ENCODE measurements at places on chromosomes 5 and 9.

GRCh38 chr9:104604801-104605200 lies 626 bp downstream of the OR13C2 start:
- no peak for DNase-seq

DNA sequence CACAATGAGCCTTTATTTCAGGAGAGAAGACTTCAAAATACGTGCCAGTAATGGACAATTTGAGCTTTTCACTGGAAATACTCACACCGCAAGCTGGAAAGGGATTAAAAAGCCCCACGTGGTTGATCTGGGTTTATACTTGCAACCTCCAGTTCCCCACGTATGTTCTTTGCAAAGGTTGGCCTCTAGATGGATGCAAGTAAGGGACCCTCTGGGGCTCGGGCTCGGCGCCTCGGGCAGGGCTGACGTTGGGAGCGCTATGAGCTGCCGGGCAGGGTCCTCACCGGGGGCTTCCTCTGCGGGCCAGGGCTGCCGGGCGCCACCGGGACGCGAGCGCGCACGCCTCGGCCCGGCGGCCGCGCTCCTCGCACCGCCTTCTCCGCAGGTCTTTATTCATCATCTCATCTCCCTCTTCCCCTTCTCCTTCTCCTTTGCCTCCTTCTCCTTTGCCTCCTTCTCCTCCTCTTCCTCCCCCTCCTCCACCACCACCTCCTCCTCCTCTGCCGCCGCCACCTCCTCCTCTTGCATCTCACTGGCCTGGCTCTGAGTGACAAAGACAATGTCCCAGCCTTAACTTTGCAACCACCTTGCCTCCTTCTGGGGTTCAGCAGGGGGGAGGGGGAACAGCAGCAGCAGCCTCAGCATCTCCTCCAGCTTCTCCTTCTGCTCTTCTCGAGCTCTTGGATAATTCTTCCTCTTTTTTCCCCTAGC lies 701 bp upstream of the ZNF462 start:
- no peak for DNase-seq

DNA sequence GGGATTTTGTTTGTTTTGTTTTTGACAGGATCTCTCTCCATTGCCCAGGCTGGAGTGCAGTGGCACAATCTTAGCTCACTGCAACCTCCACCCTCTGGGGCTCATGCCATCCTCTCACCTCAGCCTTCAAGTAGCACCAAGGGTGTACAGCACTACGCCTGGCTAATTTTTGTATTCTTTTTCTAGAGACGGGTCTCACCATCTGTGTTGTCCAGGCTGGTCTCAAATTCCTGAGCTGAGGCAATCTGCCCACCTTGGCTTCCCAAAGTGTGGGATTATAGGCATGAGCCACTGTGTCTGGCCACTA lies 7.3 kb downstream of the GCNT1 start:
- no peak for DNase-seq

DNA sequence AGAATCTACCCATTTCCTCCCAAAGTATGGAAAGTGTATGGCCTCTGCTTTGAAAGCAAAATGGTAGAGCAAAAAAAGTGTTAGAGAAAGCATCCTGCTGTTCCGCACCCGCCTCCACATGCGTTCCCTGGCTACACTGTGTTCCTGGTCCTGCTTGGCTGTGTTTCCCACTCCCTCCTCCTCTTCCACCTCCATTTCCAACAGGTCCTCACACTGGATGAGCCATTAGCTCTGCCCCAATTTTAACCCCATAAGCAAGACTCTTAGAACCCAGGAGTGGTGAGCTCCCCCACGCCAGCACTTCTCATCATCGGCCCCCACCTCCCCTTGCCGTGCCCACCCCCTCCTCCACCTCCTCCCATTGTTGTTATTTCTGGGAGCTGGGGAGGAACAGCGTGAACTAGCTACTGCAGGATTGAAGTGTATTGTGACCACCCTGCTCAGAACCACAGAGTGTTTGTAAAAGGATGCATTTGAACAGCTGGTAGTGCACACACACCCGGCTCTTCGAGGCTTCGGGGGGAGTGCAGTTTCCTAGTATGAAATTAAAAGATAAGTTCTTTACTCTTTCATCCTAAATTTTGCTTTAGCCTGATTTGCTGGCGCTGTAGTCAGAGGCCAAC lies 120.0 kb downstream of the PDZD2 start:
- DNase-seq = no peak

DNA sequence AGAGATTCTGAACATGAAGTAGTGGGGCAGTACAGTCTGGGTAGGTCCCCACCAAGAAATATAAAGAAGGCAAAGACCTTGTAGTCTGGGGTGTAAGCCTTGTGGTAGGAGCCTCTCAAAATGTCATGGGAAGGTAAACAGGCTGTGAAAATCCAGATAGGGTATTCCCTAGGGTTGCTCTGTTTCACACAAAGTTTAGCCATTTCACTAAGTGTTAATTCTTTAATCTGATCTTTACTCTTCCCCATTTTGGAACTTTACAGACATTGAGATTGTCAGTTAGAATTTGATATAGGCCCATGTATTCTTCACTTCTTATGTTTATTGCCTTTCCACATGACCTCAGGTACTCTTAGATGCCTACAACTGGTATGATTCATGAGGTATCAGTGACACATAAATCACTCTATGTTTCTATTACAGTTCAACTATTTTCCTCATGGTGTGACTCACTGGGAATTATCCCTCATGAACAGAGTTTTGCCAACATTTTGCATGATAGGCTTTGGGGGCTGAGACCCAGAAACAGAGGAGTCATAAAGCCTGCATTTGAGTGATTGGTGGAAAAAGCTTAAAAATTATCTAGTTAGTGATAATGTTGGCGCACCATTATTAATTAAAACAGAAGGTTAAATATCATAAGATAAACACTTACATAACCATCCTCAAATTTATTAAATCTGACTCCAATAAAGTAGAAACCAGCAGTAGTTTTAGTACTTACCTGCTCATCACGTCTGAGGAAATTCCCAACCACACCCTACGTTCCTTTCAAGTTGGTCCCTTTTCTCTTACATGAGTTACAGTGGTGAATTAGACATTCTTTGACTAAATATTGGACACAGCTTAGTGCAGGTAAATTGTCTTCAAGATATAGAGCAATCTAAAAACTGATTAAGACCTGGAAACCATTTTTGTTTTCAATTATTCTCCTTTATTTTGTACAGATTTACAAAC lies 399.8 kb upstream of the MEF2C start:
- DNase-seq = no peak

GRCh38 chr5:110072651-110073050 lies 382.9 kb downstream of the MAN2A1 start:
- no peak for DNase-seq

- DNase-seq = no peak
Observed at GRCh38 chr9:129714511-129715061, 38.3 kb downstream of the PTGES start.

DNA sequence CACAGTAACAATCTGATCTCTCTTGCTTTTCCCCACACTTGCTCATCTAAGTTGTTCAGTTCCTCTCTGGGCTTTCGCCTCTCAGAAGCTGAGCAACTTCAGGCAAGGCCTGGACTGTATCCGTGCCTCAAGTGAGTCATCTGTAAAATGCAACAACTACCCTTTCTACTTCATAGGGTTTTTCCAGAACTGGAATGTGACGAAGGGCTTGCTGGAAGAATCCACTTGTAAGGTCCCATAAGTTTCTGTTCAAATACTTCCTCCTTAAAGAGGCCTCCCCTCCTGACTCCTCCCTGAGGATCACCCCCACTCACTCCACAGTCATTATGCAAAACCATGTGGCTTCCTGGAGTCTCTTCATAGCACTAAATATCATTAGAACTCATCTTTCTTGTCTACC lies 17.5 kb upstream of the INSYN2B start:
- DNase-seq = no peak

GRCh38 chr5:137619191-137619870 lies 116.6 kb downstream of the KLHL3 start:
- DNase-seq = no peak

- DNase-seq = no peak
Observed at GRCh38 chr9:87324613-87325194, 173.0 kb upstream of the DAPK1 start.

GRCh38 chr9:107504585-107505455 lies 15.3 kb upstream of the KLF4 start:
- no peak for DNase-seq

GRCh38 chr9:124793015-124793541 lies 16.1 kb downstream of the OLFML2A start:
- DNase-seq = no peak

DNA sequence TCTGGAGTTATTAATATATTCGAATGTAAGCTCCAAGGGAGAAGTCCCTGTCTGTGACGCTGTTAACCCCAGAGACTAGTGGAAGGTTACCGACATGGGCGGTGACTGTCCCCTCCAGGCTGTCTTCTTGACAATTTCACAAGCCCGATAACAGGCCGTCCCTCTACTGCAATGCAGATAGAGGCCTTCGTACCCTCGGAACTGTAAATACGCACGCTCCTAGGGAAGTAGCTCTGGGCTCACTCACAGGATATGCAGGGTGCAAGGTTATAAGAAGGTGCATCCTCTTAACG lies 680 bp upstream of the RFK start:
- peak; percentile 34 for DNase-seq

GRCh38 chr5:74632947-74633356 lies 7.6 kb downstream of the ENC1 start:
- DNase-seq = no peak

GRCh38 chr5:139712412-139712811 lies 64.3 kb downstream of the CXXC5 start:
- DNase-seq = no peak

DNA sequence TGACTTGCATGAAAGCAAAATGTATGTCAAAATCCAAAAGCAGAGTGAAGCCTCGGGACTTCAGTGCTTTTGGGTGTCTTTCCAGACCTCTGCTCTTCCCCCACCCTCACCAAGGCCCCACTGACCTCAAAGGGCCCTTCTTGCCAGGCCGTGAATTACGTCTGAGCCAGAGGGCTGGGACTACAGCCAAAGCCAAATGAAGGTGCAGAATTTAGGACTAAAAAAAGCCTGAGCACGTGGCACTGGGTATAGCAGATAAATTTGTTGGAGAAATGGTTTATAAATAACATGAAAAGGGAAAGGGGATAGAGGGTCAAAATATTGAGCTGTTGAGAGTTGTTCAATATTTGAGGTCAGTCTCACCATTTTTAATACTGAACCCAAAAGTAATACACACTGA lies 163.4 kb downstream of the GHR start:
- no peak for DNase-seq

GRCh38 chr5:14954616-14955343 lies 83.2 kb upstream of the ANKH start:
- DNase-seq = no peak

DNA sequence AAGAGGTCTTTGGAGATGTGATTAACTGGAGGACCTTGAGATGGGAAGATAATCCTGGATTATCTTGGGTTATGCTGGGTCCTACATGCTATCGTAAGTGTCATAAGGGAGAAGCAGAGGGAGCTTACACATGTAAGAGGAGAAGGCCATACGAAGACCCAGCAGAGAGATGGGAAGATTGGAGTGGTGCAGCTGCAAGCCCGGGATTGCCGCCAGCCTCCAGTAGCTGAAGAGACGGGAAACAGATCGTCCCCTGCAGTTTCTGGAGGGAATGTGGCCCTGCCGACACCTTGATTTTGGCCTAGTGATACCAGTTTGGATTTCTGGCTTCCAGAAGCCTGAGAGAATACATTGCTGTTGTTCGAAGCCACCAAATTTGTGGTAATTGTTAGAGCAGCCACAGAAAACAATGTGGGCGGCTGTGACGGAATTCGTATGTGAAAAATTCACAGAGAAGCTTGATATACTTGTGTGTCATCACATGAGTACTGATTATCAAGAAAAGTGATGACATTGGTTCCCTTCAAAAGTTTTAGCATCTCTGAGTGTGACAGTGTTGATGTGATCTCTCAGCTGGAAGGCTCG lies 86.9 kb downstream of the CYFIP2 start:
- DNase-seq = no peak

- no peak for DNase-seq
Observed at GRCh38 chr9:128503870-128504269, 649 bp upstream of the GLE1 start.

GRCh38 chr5:38556088-38556598 lies 303 bp downstream of the LIFR start:
- DNase-seq = no peak

GRCh38 chr9:84841931-84842330 lies 172.4 kb downstream of the NTRK2 start:
- no peak for DNase-seq

- DNase-seq = no peak
Observed at GRCh38 chr5:160432196-160432595, 10.5 kb downstream of the PTTG1 start.

DNA sequence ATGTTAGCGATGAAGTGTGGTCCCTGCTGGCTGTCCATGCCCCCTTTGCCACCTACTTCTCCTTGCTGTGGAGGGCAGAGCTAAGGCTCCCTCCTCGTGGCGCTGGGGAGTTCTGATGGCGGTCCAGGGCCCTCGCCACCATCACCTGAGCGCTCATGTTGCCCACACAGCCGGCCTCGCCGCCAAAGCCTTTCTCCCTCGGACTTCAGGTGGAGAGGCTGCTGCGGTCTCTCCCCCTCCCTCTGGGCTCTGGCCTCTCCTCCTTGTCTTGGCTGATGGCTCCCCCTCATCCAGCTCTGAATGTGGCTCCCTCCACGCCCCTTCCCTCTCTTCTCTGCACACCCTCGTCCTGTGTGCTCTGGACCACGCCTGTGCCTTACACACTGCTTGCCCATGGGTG lies 14.5 kb upstream of the LPCAT1 start:
- no peak for DNase-seq

DNA sequence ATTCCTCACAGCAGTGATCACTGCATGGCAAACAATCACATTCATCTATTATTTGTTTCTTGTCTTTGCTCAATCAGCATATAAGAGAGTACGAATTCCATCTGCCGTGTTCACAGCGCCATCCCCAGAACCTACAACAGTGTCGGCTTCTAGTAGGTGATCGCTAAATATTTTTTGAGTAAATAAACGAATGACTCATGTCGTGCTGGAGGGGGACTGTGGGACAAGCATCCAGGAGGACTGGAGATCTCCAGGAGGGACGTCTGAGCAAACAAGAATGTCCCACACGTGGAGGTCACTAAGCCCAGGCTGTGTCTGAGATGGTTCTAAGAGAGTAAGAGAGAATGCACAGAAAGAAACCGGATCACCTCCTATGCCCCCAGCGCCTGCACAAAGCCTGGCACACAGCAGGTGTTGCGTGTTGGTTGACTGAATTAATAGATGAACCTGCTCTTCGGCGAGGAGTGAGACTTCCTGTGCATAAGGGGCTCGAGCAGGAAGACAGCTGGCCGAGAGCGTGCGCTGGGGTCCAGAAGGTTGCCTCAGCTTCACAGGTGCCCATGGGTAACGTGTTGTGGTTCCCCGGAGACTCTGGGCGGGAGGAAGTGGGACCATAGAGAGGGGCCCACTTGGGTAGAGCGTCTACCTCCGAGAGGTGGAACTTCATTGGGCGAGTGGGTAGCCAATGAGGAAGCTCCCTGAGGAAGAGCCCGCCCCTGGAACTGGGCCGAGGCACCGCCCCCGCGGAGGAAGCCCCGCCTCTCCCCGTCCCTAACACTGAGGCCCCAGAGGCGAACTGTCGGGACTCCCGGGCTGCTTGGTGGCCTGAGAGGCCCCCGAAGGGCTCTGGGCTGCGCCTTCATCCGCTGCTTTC lies 193.0 kb downstream of the MELK start:
- peak; percentile 94 for DNase-seq

Data from CD4-positive, alpha-beta T cell (primary cell).